ENCODE measurements at places on chromosomes 2 and 18.

DNA sequence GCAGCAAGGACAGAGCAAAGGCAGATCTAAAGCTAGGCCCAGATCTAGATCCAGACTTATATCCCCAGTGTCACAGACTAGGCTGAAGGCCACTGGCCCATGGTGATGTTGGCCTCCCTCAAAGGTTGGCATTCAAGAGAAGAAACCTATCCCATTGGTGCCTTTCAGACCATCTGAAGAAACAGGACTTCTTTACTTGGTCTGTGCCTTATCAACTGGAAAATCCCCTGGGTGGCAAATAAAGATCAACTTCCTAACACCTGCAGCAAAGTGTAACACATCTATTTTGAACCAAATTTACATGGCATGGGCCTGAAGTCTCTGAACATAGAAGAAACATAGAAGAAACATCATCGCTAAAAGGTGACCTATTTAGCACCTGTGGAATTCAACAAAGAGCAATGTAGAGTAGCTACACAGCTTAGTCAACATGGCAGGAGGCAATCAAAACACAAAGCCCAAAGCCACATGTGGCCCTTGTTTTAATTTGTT lies 35.8 kb downstream of the METTL4 start:
- peaks cover 10% of the 10 kb centered on the region for H3K36me3 ChIP-seq
- H3K27ac ChIP-seq = no peak overlapping the region
- DNase-seq = no peak
- no peaks in the 10 kb centered on the region for H3K27me3 ChIP-seq
- no peak overlapping the region for H3K4me3 ChIP-seq
- H3K4me1 ChIP-seq = no peaks in the 10 kb centered on the region

DNA sequence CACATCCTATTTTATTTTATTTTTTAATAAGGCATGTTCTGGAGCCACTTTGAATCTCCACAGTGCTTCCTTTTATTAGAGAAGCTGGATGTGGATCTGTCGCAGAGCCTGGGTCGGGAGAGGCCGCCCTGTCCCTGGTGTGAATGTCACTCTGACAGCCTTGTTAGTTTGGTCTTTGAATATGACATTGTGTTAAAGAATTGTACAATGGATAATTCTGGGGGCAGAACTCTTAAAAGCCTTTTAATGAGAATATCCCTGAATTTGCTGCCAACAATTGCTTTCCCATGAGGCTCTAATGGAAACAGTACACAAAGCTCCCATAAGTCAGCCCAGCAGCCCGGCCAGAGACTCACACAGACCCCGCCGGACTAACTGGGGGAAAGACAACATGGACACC lies 82.4 kb downstream of the MTCL1 start:
- no peaks in the 10 kb centered on the region for H3K36me3 ChIP-seq
- DNase-seq = no peak
- no peak overlapping the region for H3K27ac ChIP-seq
- no peaks in the 10 kb centered on the region for H3K4me1 ChIP-seq
- no peaks in the 10 kb centered on the region for H3K27me3 ChIP-seq

- no peaks in the 10 kb centered on the region for H3K27me3 ChIP-seq
- DNase-seq = no peak
- H3K4me3 ChIP-seq = no peak overlapping the region
- H3K36me3 ChIP-seq = no peaks in the 10 kb centered on the region
Measured at GRCh38 chr2:111704246-111704645, 179.7 kb downstream of the ANAPC1 start.

DNA sequence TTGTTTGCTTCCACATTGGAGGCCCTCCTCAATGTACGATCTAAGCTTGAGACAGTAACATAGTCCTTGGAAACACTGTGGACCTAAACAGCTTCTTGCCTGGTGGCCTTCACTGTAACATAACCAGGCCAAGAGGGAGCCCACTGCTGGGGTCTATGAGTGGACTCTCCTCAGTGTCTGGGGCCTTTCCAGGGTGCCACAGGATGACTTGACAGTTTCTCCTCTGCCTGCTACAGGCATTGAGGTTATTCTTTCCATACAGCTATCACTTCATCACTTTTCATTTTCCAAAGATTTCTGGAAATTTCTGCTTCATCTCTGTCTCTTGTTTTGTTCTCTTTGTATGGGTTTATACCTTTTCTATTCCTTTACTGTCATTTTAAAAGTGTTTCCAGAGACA lies 11.3 kb downstream of the SCTR start:
- no peak overlapping the region for H3K27ac ChIP-seq
- H3K36me3 ChIP-seq = no peaks in the 10 kb centered on the region
- DNase-seq = no peak
- H3K4me3 ChIP-seq = no peak overlapping the region
- peaks cover 3% of the 10 kb centered on the region for H3K27me3 ChIP-seq
- H3K4me1 ChIP-seq = no peaks in the 10 kb centered on the region

- DNase-seq = no peak
- no peaks in the 10 kb centered on the region for H3K4me1 ChIP-seq
- H3K4me3 ChIP-seq = no peak overlapping the region
Measured at GRCh38 chr18:12017081-12017480, 35.8 kb downstream of the IMPA2 start.

GRCh38 chr2:86001326-86001725 lies 104.4 kb downstream of the POLR1A start:
- no peaks in the 10 kb centered on the region for H3K27me3 ChIP-seq
- H3K4me1 ChIP-seq = peaks cover 43% of the 10 kb centered on the region
- H3K36me3 ChIP-seq = no peaks in the 10 kb centered on the region

DNA sequence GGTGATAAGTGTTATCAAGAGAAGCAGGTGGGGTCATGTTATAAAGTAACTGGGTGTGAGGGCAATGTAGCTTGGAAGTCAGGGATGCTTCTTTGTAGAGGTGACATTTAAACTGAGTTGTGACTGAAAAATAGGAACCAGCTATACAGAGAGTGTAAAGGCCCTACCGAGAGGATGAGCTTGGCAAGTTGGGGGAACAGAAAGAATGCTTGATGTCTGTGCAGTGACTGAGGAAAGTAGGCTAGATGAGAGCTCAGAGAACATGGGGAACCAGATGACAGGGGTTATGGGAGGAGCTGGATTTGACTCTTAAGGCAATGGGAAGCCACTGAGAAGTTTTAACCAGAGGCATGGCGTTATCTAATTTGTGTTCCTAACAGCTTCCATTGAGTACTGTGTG lies 115.3 kb downstream of the DOCK10 start:
- H3K4me1 ChIP-seq = peaks cover 65% of the 10 kb centered on the region
- H3K27ac ChIP-seq = peak overlapping the region; percentile 63
- no peak overlapping the region for H3K4me3 ChIP-seq

GRCh38 chr2:62854600-62855514 lies 149.3 kb downstream of the EHBP1 start:
- no peak for DNase-seq
- H3K27ac ChIP-seq = no peak overlapping the region
- no peaks in the 10 kb centered on the region for H3K36me3 ChIP-seq
- H3K27me3 ChIP-seq = no peaks in the 10 kb centered on the region
- no peaks in the 10 kb centered on the region for H3K4me1 ChIP-seq

DNA sequence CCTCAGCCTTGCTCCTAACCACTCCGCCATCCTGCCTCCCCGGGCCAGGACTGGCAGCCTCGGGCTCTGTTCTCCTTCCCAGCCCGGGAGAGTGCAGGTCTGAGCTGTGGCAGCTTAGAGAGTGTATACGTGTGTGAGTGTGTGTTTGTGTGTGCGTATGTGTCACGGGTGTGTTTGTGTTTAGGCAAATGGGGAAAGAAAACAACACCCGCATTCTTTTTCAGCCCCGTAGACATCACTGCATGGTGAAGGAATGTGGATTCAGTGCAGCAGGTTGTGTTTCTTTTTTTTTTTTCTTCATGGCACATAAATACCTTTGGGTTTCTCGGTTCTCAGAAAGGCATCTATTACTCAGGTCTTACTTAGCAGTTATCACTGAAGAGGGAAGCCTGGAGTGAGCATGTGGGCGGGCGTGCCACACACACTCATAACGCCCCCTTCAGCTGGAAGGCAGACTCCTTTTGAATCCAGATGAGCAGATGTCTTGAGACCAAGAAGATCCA lies 44.2 kb downstream of the GLI2 start:
- H3K4me3 ChIP-seq = no peak overlapping the region
- no peaks in the 10 kb centered on the region for H3K36me3 ChIP-seq
- no peak for DNase-seq
- H3K27ac ChIP-seq = no peak overlapping the region
- H3K27me3 ChIP-seq = no peaks in the 10 kb centered on the region
- H3K4me1 ChIP-seq = peaks cover 4% of the 10 kb centered on the region

DNA sequence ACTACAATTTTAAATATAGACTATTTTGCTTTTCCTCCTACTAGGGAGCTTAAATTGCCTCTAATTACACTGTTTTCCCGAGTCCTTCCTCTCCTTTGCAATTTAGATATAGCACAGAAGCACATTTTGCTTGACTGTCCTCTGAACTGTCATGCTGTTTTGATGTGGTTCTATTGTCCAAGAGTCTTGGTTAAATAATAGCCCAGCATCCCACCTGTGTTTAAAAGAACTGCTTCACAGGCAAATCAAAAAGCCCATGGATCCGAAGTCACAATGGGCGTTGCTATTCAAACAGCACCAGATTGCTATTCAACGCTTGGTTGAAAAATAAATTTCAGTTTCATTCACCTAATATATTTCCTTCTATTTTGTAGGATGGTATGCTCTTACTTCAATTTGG lies 22.3 kb upstream of the ACTR3 start:
- no peak overlapping the region for H3K27ac ChIP-seq
- no peaks in the 10 kb centered on the region for H3K27me3 ChIP-seq
- H3K4me1 ChIP-seq = no peaks in the 10 kb centered on the region
- DNase-seq = no peak

GRCh38 chr2:1708476-1709334 lies 35.6 kb downstream of the PXDN start:
- H3K27ac ChIP-seq = no peak overlapping the region
- H3K27me3 ChIP-seq = no peaks in the 10 kb centered on the region
- DNase-seq = no peak
- H3K4me1 ChIP-seq = no peaks in the 10 kb centered on the region
- H3K36me3 ChIP-seq = no peaks in the 10 kb centered on the region

- peaks cover 8% of the 10 kb centered on the region for H3K4me1 ChIP-seq
- DNase-seq = no peak
- no peak overlapping the region for H3K27ac ChIP-seq
Measured at GRCh38 chr2:19367326-19367725, 8.9 kb upstream of the OSR1 start.

DNA sequence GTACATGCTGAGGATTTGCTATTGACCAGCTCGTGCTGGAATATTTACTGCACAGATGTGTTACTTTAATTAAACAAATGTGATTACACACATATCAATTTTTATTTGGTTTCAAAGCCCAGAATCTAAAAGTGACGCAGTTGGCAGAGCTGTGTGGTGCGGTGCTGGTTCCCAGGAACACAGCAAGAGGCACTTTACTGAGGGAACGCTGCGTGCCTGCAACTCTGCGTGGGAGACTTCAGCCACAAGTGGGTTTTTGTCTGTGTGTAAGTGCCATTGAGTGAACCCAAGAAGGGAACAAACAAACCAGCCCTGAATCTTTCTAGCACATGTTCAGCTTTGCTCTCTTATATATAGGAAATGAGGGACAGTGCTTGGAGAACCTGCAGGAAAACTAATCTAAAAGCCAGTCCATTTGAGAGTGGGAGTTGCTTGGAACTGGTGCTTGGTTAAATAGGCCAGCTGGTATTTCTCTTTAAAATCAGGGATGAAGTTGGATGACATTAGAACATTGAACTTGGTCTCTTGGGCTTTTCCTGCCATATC lies 196.6 kb upstream of the CELF4 start:
- no peaks in the 10 kb centered on the region for H3K4me1 ChIP-seq
- no peak overlapping the region for H3K27ac ChIP-seq
- no peaks in the 10 kb centered on the region for H3K27me3 ChIP-seq
- no peaks in the 10 kb centered on the region for H3K36me3 ChIP-seq

- no peaks in the 10 kb centered on the region for H3K4me1 ChIP-seq
- H3K36me3 ChIP-seq = no peaks in the 10 kb centered on the region
- H3K4me3 ChIP-seq = no peak overlapping the region
- no peak for DNase-seq
Measured at GRCh38 chr2:57429831-57430230, 616.8 kb upstream of the VRK2 start.

DNA sequence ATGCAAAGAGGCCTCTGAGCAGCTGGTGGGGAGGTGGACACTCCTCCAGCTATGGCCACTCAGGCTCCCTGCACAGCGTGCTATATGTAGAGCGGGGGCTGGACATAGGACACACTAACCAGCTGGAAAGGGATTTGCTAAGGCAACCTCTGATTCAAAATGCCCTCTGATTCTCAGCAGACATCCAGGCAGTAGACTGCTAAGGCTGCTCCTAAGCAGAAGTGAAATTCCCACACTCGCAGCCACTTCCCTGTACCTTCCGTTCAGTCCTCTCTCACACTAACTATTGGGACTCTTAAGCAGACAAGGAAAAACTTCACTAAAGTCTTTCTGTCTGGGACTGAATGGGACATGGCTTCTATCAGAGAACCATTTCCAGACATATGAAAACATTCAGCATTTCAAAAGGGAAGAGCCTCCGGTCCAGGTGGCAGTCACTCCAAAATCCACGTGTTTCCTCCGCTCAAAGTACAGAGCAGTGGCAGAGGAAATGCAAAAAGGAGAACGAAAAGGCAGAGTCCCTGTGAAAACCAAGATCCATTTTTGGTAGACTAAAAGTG lies 265.8 kb downstream of the TTC32 start:
- H3K36me3 ChIP-seq = no peaks in the 10 kb centered on the region
- no peaks in the 10 kb centered on the region for H3K27me3 ChIP-seq
- no peak overlapping the region for H3K27ac ChIP-seq
- no peaks in the 10 kb centered on the region for H3K4me1 ChIP-seq
- no peak overlapping the region for H3K4me3 ChIP-seq

- no peak overlapping the region for H3K4me3 ChIP-seq
- H3K27me3 ChIP-seq = no peaks in the 10 kb centered on the region
- no peaks in the 10 kb centered on the region for H3K36me3 ChIP-seq
Measured at GRCh38 chr2:48043131-48043700, 136.9 kb upstream of the FBXO11 start.

GRCh38 chr18:35624146-35624545 lies 42.6 kb downstream of the GALNT1 start:
- H3K27me3 ChIP-seq = no peaks in the 10 kb centered on the region
- no peaks in the 10 kb centered on the region for H3K4me1 ChIP-seq
- DNase-seq = no peak
- H3K4me3 ChIP-seq = no peak overlapping the region
- H3K27ac ChIP-seq = no peak overlapping the region

GRCh38 chr2:6496376-6496775 lies 369.3 kb downstream of the CMPK2 start:
- no peaks in the 10 kb centered on the region for H3K4me1 ChIP-seq
- no peaks in the 10 kb centered on the region for H3K36me3 ChIP-seq
- no peak overlapping the region for H3K27ac ChIP-seq
- no peak overlapping the region for H3K4me3 ChIP-seq
- no peak for DNase-seq

DNA sequence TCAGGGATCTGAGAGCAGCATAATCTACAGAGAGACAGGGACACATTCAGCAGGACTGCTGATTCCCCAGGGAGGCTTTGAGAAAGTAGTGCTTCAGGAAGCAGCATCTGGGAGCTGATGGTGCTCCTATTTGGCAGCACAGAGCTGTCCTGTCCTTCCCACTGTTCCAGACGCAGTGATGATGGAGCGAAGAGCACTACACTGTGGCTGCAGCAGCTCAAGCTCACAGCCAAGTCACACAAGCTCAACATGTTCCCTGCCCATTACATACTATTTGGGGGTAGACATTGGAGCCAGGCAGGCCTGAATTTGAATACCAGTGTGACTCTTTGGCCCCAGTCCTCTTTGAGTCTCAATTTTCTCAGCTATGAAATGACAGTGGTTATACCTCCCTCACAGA lies 15.2 kb upstream of the GALM start:
- no peak overlapping the region for H3K27ac ChIP-seq
- DNase-seq = no peak
- no peaks in the 10 kb centered on the region for H3K27me3 ChIP-seq
- no peaks in the 10 kb centered on the region for H3K36me3 ChIP-seq
- peaks cover 40% of the 10 kb centered on the region for H3K4me1 ChIP-seq

GRCh38 chr2:1070601-1071000 lies 120.0 kb downstream of the SNTG2 start:
- no peak overlapping the region for H3K4me3 ChIP-seq
- H3K27ac ChIP-seq = no peak overlapping the region
- DNase-seq = no peak
- no peaks in the 10 kb centered on the region for H3K4me1 ChIP-seq

Measured in natural killer cell (primary cell).